ENCODE measurements at places on chromosomes 2 and 18.

GRCh38 chr18:12041561-12041960, 52.1 kb upstream of the ANKRD62 start:
- DNase-seq, result no peak

GRCh38 chr2:37011130-37011529, 44.8 kb upstream of the STRN start:
- DNase-seq, result no peak

GRCh38 chr2:212995920-212996319, 155.5 kb downstream of the IKZF2 start:
- DNase-seq, result no peak

DNA sequence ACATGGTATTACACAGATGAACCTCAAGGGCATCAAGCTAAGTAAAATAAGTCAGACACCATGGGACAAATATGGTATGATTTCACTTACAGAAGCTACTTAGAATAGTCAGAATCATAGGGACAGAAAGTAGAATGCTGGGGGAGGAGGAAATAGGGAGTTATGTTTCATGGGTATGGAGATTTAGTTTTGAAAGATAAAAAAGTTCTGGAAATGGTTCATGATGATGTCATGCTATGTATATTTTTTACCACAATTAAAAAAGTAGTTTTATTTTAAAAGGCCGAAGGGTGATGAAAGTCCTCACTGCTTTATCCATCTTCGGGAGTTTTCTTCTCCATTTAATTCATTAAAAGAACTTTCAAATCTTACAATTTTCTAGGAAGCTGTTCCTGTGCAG, 181.9 kb downstream of the CALCRL start:
- no peak for DNase-seq

DNA sequence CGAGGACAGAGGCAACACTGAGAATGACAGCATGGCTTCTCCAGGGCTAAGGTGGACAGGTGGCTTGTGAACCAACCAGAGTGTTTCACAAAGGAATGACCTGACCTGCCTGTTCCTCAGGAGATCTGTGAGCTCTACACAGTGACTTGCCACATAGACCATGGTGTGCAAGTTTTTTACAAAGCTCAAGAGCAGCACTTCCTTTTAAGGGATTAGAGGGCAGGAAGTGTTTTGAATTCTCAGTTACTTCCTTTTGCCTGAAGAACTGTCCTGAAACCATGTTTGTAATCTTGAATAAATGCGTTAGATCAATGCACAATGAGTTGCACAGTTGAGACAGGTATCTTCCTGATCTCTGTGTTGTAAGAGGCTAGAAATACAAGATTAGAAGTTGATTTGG, 421.9 kb downstream of the THSD7B start:
- DNase-seq, result no peak

DNA sequence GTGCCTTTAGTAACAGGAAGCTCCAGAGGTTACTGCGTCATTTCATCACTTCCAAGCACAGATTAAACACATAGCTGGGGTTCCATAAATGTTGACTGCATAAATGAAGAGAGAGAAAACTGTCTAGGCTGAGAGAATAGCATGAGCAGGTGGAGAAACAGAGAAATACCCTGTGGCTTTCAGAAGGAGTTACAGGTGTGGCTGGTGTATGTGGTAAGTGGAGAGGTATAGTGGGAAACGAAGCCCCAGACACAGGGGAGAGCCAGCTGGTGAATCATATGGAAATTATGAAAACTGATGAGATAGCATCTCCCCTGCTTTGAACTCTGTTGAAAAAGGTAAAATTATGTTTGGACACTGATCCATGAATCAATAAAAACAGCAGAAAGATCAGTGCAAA, 807.4 kb upstream of the POU3F3 start:
- no peak for DNase-seq

DNA sequence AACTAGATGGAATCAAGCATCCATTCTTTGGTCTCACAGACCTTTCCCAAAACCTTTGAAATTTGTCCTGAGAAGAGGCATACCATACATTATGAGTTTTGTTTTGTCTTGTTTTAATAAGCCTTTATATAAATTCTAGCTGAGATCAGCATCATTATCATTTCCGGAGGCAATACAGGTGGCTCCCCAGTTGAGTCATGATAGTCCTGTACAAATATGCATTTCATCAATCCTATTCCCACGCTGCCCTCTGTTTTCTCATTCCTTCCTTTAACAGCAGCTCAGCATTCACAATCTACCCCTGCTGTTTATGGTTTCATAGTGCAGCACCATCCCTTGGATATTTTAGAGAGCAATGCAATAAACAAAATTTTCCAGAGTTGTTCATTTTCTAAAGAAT, 216.7 kb downstream of the TXNL1 start:
- DNase-seq, result no peak

DNA sequence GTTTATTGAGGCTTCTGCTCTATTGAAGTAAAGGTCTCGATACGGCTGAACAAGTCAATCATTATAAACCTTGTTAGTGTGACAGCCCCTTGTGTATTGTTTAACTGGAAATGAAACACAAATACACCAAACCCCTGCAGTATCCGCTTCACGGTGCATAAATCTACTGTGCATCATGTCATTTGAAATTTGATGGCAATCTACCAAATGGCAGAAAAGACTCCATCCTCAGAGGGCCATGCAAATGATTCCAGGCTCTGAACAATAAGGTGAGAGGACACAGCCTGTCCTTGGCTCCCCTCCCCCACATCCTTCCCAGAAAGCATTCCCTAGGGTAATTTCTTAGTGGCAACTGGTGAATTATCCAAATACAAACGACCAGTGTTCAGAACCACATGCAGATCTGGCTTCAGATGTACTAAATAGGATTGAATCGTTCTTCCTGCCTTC, 80.6 kb downstream of the ADCYAP1 start:
- DNase-seq, result no peak

DNA sequence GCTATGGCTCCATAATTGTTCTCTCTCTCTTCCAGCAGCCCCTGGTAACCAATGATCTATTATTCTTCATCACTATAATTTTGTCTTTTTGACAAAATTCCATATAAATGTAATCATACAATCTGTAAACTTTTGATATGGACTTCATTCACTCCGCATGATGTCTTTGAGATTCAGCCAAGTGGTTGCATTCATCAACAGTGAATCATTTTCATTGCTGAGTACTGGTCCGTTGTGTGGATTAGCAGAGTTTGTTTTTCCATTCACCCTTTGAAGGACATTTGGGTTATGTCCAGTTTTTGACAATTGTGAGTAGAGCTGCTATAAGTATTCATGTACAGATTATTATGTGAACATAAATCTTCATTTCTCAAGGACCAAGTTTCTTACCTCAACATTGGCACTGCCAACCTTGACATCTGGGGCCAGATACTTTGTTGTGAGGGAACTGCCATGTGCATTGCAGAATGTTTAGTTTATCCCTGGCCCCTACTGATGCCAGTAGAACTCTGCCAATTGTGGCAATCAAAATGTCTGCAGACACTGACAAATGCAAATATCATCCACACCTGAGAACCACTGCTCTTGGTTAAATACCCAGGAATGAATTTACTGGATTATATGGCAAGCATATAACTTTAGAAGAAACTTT, 48.4 kb upstream of the BCL2L11 start:
- no peak for DNase-seq

All from stimulated activated CD8-positive, alpha-beta memory T cell treated with anti-CD3 and anti-CD28 coated beads, Interleukin-7, amount 100 ng/mL, for 1 hour (primary cell).